ENCODE measurements at places on chromosomes 6 and 20. TPM values are rescaled to one million over a fixed set of nuclear protein-coding genes. Genes with fewer than 3 reads are reported as not detected.

DNA sequence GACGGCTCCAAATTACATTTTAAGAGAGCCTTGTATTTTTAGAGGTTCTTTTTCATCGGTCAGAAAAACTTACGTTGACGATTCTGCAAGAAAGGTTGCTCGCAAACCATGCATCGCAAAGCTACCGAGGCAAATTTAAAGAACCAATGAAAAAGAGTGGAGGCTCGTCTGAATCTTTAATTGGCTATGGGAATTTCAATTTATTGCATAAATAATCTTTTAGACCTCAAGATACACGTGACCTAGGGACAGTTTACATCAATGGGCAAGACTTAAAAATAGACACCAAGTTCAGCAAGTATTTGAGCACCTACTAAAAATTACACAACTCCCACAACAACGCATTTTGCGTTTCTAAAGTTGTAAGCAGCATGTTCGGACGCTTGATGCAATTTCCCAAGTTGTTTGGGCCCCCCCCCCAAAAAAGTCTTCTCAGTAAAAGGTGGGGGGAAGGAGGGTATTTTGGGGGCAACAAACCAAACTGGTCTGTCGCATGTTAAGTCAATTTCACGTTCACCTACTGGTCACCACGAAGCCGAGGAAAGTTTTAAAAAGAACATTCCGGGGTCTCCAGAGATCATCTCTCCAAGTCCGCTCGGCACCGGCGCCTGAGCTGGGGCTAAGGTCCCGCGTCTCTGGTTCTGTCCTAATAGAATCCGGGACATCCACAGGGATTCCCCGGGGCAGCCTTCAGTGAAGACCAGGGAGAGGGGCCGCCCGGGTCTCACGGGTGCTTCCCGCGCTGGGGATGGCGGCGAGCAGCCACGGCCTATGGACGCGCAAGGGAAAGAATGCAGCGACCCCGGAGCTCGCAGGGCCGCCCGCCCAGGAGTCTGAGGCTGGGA, 851 bp downstream of the SNX5 start:
- H3K27ac ChIP-seq, result peak overlapping the region; percentile 94
- H3K27me3 ChIP-seq, result no peaks in the 10 kb centered on the region
- peak overlapping the region; percentile 39 for H3K4me3 ChIP-seq
- no peaks in the 10 kb centered on the region for H3K36me3 ChIP-seq

DNA sequence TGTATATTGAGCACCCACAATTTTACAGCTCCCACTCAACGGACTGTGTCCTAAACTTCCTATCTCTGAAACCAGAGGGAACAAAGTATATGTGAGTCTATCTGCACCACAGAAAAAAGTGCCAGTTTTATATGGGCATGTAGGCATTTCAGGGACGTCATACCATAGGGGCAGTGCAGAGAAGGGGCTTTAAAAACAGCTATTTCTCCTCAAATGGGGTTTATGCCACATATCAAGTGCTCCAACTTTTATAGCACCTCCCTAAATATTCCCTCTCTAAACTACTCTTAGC, 28.9 kb upstream of the ASF1A start:
- no peak overlapping the region for H3K27ac ChIP-seq
- H3K4me1 ChIP-seq, result peaks cover 10% of the 10 kb centered on the region
- H3K27me3 ChIP-seq, result no peaks in the 10 kb centered on the region
- no peak overlapping the region for H3K4me3 ChIP-seq
- no peaks in the 10 kb centered on the region for H3K36me3 ChIP-seq

DNA sequence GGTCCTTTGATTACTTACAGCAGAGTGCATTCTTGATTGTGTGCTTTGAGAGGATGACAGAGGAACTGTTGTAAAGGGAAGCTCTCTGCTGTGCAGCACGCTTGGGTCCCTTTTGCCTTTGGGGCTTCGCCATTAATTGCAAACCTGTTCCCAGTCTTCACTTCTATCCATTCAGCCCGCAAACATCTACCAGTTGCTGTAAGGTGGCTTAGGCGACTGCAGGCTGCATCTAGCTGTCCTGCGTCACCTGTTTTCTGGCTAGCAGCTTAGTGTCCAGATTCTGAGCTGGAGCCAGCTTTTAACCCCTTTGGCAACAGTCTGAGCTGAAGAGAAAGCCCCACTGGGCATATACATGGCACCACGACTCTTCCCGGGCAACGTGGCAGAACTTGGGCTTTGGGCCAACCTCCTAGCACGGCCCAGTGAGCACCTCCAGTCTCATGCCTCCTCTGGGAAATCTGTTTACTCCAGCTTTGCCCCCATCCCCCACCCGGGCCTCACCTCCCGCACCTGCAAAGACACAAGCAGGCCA, 2.5 kb upstream of the FASTKD5 start:
- no peaks in the 10 kb centered on the region for H3K36me3 ChIP-seq
- peaks cover 18% of the 10 kb centered on the region for H3K4me1 ChIP-seq

DNA sequence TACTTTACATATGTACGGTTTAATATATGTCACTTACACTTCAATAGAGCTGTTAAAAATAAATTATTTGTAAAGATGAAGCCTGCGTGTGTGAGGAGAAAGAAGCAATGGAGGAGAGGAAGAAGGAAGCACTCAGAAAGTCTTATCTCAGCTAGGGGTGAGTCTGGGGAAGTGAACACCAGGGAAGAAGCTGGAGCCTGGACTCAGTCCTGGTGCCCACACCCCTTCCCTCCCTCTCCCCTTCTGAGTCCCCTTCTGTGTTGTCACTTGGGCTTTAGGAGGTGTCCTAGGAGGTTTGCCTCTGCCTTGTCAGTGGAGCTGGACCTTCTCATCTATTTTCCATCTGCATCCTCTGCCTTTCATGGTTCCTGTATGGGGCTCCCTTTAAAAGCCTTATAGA, 1.9 kb downstream of the SIRPB2 start:
- H3K4me3 ChIP-seq, result peak overlapping the region; percentile 41
- H3K36me3 ChIP-seq, result no peaks in the 10 kb centered on the region
- no peaks in the 10 kb centered on the region for H3K27me3 ChIP-seq
- H3K4me1 ChIP-seq, result no peaks in the 10 kb centered on the region
- H3K27ac ChIP-seq, result no peak overlapping the region
- no peak for DNase-seq

DNA sequence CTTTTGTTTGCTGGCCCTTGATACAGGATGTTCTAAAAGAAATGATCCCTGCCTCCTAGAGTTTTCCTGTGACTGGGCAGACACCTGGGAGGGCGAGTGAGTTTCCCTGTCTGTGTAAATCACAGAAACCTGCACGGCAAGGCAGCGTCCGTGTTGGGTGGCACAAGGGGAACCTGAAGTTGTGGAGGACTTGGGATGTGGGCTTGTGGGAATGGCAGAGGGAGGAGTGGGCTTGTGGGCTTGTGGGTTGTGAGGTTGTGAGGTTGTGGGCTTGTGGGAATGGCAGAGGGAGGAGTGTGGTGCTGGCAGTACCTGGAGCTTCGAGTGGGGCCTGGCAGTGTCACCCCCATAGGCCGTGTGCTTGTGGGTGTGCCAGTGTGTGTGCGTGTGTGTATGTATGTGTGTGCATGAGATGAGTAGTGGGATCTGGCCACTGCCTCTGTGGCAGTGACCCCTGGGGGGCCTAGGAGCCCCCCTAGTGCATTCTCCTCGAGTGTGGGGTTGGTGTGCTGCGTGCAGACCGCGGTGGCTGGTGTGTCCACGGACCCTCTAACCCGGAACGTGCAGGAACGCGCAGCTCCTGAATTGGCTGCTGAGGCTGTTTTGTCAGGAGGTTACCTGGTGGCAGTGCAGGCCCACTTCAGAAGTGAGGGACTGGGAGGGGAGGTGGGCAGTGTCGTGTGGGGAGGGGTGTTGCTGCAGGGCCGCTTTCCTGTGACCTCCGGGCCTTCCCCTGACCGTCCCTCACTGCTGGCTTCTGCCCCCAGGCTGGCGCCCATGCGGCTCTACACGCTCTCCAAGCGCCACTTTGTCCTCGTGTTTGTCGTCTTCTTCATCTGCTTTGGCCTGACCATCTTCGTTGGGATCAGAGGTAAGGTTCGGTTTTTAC, 13.0 kb downstream of the TMEM181 start:
- no peak overlapping the region for H3K27ac ChIP-seq
- DNase-seq, result no peak
- H3K4me3 ChIP-seq, result no peak overlapping the region
- H3K36me3 ChIP-seq, result no peaks in the 10 kb centered on the region
- no peaks in the 10 kb centered on the region for H3K27me3 ChIP-seq

The CENPQ gene
- 3.9 TPM for total RNA-seq
